ENCODE measurements at places on chromosomes 5 and 9.

DNA sequence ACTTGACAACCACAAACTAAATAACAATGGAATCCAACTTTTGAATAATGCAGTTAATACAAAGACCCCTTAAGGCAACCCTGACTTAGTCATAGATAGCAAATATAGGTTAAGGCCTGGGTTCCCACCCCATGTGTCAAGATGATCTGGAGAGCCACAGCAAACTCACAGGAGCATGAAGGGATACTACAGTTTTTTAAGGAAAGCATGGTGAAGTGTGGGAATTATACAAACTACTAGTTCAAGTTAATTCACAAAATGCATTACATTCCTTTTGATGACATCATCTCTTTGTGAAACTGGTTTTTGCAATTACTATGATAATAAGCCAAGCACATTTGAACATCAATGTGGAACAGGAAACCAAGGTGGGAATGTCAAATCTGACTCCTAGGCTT, 50.6 kb downstream of the LHFPL2 start:
- DNase-seq: no peak

- DNase-seq: no peak
Observed at GRCh38 chr9:129382281-129383018, 204.4 kb upstream of the IER5L start.

DNA sequence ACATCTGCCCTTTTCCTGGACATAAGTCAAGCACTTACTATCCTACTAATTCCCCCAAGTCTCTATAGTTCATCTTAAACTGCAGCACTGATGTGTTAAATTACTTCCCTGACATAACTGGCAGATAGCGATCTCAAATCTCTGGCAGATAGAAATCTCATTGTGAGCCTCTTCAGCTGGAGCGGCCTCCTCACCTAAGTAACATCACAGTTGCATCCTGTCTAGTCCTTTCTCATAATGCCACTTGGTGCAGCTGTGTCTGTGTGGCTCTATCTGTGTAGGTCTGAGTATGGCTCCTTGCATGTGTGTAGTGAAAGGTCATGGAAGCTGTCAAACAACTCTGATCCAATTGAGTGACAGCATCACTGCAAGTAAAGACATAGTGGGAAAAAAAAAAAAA, 53.6 kb upstream of the FST start:
- no peak for DNase-seq

DNA sequence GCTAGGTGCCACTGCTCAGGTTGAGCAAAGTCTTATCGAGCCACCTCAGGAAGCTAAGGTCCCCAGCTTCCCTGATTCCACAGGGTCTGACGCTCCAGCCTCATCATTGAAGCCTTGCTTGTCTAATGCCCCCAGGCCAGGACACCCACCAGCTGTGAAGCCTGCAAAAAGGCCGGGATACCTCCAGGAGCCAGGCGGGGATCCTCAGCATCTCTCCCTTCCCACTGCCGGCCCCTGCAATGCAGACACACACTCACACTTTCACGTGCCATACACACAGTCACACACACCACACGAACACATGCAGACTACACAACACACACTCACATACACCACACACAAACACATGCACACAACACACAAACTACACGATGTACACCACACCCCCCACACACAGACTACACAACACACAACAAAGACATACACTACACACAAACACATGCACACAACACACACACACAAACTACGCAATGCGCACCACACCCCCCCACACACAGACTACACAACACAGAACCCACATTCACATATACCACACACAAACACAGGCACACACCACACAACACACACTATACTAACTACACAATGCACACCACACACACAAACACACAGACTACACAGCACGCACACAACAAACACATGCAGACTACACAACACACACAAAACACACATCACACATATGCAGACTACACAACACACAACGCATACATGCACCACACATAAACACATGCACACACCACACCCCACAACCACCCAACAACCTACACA, 17.8 kb upstream of the S1PR3 start:
- DNase-seq: no peak

- DNase-seq: no peak
Observed at GRCh38 chr5:158406884-158407823, 548.2 kb upstream of the CLINT1 start.

- no peak for DNase-seq
Observed at GRCh38 chr5:119951330-119951934, 322.1 kb downstream of the FAM170A start.

GRCh38 chr5:117425163-117425562, 850.5 kb upstream of the SEMA6A start:
- no peak for DNase-seq

- DNase-seq: no peak
Observed at GRCh38 chr5:96706433-96707111, 44.4 kb downstream of the CAST start.

GRCh38 chr9:81687521-81688261, 1.7 kb downstream of the TLE1 start:
- no peak for DNase-seq

DNA sequence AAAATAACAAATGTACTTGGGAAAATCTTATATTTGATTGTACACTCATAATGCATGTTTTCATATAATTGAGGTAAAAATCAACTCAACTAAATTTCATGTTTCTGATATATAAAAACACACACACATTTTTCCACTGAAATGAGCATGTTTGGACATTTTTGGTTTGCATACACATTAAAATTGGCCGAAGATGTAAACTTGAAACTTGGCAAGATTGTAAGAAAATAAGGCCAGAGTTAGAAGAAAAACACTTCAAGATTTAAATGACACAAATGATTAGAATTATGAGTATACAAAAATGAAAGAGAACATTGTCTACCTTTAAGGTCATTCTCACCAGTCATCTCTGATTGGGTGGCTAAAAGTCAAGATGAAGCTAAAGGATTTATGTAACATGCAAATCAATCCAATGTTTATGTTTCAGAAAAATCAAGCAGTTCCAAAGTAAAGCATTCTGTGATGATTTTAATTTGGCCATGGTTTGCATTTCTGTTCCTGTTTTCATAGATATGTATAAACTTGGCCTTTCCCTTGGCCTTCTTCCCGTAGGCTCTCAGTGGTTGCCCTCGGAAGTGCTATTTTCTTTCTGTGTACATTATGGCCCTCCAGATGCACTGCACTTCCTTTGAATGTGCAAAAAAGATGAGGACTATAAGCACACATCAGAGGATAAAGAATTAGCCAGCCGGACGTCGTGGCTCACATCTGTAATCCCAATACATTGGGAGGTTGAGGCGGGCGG, 1105.4 kb upstream of the DMAC1 start:
- DNase-seq: peak; percentile 51

DNA sequence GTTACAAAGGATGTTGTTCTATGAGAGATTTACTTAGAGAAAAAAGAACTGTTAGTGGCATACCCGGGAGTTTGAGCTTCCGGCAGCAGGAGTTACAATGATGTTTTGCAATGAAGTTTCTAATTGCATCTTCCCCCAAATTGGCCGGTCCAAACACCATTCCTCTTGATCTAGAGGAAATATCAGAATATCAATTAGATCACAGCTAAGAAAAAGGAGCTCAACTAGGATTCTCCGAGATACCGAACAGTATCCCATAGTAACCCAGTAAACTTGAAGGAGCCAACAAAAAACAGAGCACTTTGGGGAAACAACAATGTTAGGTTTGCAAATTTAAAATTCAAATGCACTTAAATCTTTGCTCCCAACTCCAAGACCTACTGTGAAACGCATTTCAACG, 159.5 kb downstream of the TRPM6 start:
- peak; percentile 40 for DNase-seq

- peak; percentile 14 for DNase-seq
Observed at GRCh38 chr5:51047369-51047768, 335.9 kb upstream of the ISL1 start.

DNA sequence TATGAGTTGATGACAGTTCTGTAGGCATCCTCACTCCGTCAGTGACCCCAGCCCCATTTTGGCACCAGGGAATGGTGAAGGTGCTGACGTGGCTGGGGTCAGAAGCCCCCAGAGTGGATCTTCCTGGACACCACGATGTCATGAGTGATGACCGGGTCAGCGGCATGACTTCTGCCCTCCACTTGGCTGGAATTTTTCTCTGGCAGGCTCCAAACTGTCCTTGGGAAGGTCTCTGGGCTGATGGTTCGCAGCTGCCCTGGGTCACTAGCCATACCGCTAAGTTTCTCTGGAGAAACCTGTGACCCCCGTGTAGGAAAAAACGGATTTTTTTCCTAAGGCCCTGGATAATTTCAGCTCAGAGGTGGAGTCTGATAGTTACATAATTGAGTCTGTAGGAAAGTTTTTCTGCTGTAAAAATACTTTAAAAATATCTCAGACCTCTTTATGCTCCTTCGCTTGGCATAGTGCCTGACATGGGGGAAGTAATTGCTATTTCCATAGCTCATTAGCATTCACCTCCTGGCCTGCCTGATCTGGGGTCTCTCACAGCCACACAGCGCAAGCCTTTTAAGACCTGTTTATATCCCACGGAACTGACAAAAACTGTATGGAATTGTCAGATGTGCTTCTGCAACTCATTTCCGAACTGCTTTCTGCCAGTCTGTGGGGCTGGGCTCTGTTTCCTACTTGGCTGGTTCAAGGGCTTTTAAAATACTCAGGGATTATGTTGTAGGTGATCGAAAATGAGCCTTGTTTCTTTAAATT, 69.2 kb downstream of the ANGPTL2 start:
- peak; percentile 71 for DNase-seq

DNA sequence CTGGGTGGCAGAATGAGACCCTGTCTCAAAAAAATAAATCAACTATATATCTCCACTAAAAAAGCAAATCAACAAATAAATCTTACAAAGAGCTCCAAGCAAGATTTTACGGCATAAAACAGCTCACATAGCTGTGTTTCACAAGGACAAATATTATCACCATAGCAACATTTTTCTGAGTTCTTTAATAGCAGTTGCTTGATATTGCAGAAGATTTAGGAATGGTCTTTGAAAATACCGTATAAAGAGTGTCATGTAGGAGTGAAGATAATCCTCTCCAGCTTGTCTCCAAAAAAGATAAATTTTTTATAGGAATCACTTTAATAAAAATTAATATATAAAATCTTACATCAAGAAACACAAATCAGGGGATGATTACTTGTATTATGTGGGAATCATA, 36.6 kb upstream of the MYOT start:
- DNase-seq: no peak

GRCh38 chr9:98506422-98507054, 202.2 kb downstream of the GABBR2 start:
- no peak for DNase-seq

DNA sequence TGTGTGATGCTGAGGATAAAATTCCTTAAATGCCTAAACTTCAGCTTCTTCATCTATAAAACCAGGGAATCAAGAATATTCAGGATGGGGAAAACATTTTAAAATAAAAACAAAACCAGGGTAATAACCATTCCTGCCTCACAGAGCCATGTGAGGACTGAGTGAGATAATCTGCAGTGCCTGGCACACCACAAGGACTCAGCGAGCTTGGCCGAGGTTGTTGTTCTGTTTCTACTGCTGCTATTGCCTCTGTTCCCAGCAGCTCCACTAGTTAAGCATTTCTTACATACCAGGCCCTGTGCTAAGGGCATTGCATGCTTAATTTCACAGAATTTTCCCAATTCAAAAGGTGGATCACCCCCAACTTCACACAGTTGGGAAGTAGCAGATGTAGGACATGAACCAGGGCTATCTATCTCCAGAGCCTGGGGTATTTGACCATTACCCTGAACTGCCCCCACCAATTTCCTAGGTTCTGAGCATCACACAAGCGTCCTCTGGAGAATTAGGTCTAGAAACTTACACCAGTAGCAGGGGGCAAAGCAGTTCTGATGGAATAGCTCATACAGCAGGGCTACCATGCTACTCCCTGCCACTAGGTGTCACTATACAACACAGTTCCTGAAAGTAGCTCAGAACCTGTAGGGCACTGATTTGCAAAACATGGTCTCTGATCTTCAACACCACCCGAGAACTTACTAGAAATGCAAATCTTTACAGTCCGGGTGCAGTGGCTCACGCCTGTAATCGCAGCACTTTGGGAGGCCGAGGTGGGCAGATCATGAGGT, 74.3 kb downstream of the LRSAM1 start:
- DNase-seq: no peak

DNA sequence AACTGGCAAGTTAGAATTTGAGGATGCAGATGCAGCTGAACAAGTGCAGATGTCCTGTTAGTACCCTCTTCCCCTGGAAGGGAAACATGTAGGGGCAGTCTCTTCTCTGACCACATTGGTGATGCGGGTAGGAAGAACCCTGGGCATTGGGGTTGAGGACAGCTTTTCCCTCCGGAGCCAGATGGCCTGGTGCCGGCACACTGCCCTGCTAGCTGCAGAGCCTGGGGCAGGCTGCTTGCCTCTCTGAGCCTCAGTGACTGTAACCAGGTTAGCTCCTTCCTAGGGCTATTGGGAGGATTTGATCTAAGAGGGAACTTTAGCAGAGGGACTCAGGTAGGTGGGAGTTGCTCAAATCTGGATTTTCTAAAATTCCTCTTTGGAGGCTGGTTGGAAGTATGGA, 148.4 kb downstream of the HSPA4 start:
- no peak for DNase-seq

DNA sequence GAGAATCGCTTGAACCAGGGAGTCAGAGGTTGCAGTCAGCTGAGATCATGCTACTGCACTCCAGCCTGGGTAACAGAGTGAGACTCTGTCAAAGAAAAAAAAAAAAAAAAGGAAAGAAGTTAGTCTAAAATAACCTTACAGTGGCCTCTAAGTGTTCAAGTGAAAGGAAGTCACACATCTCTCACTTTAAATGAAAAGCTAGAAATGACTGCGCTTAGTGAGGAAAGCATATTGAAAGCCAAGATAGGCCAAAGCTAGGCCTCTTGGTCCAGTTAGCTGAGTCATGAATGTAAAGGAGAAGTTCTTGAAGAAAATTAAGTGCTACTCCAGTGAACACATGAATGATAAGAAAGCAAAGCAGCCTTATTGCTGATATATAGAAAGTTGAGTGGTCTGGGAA, 38.1 kb downstream of the ITGA1 start:
- no peak for DNase-seq

GRCh38 chr5:137441476-137441875, 57.6 kb downstream of the SPOCK1 start:
- no peak for DNase-seq
